ENCODE measurements at places on chromosomes 7 and 10.

GRCh38 chr10:132417257-132417910 lies 20.4 kb downstream of the PWWP2B start:
- no peak for DNase-seq

- peak; percentile 63 for DNase-seq
Measured at GRCh38 chr10:97506199-97506991, 7.7 kb downstream of the UBTD1 start.

DNA sequence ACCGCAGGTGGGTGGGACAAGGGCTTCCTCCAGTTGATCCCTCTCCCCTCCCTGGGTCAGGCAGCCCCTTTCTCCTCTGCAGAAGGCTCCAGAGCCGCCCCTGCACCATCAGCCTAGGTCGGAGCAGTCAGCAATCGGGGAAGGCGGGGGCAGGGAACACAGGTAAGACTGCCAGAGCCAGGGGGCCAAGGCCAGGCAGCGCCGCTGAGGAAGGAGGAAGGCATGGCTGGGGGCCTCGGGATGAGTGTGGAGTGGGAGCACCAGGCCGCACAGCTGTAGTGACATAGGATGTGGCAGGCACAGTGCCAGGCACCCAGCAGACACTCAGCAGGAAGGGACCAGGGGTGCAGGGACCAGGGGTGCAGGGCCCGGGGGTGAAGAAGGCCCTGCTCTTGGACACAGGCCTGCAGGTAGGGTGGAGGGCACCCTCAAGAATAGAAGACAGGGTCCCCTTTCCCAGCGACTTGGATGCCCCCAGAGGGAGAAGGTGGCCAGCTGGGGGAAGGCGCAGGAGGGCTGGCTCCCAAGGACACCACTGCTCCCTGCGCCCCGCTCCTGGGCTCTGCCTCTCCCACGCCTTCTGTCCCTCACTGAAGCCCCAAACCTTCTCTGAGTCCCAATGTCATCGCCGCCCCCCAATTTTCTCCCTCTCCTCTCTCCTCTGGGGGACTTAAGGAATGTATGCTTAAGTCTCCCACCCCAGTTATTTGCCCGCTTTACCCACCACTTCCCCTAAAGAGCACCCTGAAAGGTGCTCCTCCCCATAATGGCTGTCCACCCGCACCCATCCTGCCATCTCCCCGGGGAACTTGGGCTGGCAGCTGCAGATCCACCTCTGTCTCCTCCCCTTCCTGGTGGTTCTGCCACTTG lies 38.5 kb downstream of the CAMK2B start:
- DNase-seq = no peak

- peak; percentile 83 for DNase-seq
Measured at GRCh38 chr7:100914879-100915447, 19.3 kb upstream of the ACHE start.

GRCh38 chr7:116317907-116318306 lies 107.6 kb downstream of the TES start:
- DNase-seq = no peak

DNA sequence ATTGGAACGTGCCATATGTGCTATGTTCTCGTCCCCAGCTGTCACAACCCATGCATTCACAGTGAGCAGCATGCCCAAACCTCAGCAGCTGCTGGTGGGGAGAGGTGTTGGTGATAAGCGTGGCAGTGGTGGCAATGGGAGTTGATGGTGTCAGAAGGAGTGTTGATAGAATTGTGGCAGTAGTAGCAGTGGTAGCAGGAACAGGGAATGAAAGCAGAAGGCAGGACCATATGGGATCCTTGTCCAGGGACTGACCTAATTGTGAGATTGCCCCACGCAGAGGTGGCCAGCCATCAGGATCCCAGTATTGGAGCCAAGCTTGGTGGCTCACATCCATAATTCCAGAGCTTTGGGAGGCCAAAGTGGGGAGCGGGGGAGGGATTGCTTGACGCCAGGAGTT lies 276.3 kb downstream of the GALNT17 start:
- no peak for DNase-seq

- DNase-seq = peak; percentile 80
Measured at GRCh38 chr10:79020015-79020491, 48.7 kb upstream of the ZMIZ1 start.

DNA sequence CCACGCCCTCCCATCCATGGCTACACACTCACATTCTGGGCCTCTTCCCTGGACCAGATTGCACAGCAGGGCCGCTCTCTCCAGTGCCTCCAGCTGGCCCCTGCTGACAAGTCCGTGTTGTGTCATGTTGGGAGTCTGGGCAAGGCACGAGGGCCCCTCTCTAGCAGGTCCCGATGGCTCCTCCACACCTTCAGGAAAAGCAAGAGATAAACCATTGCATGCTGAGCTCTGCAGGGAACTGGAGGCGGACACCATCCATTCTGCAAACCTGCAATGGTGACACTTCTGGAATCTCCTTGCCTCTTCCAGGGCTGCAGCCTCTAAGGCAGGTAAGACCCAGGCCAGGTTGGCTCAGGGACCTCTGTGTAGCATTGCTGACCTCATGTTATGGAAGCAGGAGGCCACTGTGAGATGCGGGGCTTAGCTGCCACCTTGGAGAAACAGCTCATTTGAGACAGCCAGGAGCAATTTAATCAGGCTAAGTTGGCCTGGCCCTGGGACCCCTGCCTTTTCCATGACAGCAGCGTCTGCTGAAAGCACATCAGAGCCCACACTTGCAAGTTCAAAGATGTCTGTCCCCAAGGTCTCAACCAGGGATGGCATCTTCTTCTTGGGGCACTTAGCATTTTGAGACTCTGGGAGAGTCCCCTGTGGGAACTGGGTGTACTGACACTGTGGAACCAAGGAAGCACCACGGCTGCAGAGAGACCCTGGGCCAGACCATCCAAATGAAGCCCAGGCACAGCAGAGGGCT lies 34.2 kb upstream of the LEP start:
- DNase-seq = no peak

DNA sequence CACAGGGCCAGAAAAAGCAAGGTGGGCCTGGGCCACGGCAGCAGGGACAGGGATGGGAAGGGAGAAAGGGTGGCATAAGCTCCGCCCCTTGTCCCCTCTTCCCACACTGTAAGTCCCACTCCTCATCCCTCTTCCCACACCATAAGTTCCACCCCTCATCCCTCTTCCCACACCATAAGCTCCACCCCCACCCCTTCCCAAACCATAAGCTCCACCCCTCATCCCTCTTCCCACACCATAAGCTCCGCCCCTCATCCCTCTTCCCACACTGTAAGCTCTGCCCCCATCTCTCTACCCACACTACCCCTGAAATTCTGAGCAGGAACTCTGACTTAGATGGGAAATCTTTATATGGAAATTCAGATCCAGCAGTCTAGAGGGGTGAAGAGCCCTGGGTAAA lies 55.7 kb downstream of the HSPA12A start:
- DNase-seq = no peak

DNA sequence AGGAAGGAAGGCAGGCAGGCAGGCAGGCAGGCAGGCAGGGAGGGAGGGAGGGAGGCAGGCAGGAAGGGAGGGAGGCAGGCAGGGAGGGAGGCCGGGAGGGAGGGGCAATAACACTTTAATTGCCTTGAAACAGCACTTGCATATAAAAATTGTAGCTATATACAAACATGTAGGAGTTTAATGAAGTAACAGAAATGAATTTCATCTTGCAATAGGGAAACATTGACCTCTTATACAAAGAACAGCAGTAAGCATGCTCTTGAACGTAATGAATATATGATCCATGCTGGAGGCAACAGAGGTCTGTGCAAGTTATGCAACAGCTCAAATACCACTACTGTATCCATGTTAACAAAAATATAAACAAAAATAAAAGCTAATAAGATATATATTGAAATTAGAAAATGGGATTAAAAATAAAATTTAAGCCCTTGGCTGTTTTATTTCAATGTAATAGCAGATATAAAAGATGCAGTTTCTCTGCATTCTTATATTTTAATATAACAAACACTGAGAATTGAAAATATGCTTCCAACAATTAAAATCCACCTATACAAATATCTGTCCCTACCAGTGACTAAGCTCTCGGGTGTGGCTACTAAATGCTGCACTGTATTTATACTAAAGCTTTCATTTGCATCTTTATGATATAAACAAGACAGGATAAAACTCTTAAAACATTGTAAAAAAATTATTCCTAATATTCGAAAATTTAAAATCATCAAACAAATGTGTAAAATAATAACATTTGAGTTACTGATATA lies 50.3 kb downstream of the CACNA2D1 start:
- DNase-seq = no peak

- DNase-seq = peak; percentile 42
Measured at GRCh38 chr7:44484482-44485313, 5.8 kb downstream of the NUDCD3 start.

DNA sequence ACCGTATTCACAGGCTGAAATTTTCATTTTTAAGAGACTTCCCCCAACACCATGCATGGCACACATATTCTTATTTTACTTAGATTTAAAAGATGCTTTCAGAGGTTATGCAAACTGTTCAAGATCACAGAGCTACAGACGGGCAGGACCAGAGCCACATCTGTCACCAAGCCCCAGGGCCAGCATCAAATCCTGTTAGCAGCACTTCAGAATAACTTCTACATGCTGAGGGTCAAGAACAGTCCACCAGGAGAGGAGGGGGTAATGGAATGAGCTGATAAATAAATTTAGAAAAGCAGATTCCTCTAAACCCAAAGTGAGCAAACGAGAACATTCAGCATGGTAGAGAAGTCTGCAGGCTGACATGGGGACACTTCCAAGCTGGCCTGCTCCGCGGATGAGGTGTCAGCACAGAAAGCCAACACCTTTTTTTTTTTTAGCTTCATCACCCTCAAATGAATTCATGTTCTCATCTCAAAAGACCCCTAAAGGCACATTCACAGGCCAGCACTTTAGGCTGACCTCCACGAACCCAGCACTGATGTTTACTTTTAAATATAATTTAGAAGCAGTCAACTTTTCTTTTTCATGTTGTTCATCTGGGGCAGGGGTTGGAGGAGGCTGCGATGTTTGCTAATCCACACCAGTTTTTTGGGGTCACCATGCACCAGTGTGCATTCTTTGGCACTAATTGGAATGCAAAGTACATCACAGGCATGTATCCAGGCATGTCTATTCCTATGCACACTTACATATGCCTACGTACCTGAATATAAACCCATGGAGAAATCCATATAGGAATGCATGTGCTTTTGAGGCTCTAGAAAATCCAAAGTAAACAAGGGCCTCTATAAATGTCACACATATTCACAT lies 249.0 kb downstream of the TNS3 start:
- DNase-seq = no peak

- DNase-seq = no peak
Measured at GRCh38 chr7:106583100-106583499, 77.9 kb downstream of the CCDC71L start.

DNA sequence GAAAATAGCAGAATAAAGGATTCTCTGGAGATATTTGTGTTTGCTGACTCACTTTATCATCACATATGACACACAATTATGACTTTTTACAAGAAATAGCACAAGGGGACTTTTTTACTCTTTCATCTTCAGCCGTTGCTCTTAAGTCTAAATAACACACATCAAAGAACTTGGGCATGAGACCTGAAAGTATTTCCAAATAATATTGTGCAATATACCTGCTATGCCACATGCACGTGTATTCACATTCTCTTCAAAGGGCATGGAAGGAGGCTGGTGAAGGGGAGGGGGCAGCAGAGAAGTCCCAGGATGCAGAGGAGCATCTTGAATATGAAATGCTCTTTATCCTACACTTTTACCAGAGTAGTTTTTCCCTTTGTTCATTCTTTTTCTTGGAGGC lies 4.1 kb upstream of the ADARB2 start:
- no peak for DNase-seq

GRCh38 chr10:95604630-95605029 lies 43.5 kb upstream of the SORBS1 start:
- no peak for DNase-seq

- no peak for DNase-seq
Measured at GRCh38 chr7:11847336-11847735, 15.3 kb upstream of the THSD7A start.

- DNase-seq = no peak
Measured at GRCh38 chr7:73827567-73828106, 3.2 kb upstream of the CLDN4 start.
